ENCODE measurements at places on chromosomes 7 and 10.

DNA sequence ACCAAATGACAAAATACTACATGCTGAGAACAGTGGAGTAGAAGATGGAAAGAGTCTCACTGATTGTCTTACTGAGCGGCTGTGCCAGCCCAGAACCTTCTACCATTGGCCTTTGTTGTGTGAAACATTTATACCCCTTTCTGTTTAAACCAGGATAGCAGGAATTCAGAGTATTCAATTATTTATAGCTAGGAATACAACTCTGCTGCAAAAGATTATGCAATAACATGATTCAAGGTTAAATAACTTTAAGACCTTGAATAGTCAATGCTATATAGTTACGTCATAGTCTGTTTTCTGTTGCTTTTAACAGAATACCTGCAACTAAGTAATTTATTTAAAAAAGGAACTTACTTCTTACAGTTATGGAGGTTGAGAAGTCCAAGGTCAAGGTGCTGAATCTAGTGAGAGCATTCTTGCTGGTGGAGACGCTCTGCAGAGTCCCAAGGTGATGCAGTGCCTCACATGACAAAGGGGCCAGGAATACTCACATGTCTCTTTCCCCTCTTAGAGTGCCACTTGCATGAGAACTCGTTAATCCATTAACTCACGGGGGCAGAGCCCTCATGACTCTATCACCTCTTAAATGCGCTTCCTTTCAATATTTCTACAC lies 371.8 kb downstream of the MDFIC start:
- DNase-seq: no peak

- DNase-seq: no peak
Observed at GRCh38 chr7:154743206-154743605, 259.7 kb downstream of the PAXIP1 start.

DNA sequence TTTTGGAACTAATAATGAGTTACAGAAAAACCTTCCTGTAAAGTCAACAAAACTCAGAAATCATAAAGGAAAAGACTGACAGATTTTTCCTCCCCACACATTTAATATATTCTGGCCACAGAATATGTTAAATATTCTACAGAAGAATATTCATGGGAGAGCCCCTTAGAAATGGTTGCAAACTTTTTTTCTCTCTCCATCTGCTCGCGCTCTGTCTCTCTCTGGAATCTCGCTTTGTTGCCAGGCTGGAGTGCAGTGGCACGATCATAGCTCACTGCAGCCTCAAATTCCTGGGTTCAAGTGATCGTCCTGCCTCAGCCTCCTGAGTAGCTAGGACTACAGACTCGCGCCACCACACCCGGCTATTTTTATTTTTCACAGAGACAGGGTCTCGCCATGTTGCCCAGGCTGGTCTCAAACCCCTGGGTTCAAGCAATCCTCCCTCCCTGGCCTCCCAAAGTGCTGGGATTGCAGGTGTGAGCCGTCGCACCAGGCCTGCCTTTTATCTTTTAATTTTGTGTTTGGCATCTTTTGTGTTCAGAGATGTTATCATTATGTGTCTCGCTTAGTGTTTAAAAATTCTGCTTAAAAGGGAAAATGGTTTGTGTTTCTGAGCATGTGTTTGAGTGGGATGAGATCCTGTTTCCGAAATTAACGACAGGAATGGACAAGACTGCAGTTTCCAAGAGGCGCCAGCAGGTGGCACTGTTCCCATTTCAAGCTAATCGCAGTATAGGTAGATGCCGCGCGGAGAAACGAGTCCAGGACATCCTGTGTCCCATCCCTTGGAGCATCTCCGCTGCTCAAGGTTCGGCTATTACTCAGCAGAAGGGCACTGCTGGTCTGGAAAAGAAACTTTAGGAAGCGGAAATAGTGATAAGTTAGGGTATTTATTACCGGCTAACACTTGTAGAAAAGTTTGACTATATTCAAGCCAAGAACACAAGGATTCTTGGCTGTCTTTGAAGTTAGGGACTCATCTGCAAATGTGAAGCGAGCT lies 23.1 kb upstream of the ST7 start:
- peak; percentile 80 for DNase-seq

DNA sequence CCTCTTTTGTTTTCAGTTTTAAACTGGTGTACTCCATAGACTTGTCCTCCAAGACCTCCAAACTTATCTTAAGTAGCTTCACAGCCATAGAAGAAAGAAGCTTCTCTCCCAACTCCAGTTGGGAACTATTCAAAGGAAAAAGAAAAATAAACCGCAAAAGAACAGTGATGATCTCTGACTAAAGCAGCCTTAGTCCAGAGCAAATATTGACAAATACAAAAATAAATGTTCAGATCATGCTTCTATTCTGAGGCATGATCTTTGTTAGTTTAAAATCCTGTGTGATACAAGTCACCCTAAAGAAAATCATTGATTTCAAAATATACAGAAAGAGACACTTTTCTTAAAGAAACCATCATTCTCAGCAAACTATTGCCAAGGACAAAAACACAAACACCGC lies 373.0 kb upstream of the SMIM30 start:
- DNase-seq: no peak

DNA sequence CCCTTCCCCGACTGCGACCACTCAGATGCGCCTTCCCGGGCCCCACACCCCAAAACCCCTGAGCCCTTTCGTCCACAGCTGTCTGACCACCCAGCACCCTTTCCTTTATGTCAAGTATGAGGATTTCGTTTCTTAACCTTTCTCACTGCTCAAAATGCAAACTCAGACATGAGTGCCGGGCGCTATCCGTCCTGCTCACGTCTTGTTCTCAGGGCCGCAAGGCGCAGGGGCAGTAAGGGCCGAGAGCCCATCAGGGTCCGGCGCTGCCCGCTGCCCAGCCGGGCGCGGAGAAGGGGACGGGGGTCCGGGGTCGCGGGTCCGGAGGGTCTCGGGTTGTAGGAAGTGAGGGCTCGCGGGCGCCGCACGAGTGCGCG lies 670 bp upstream of the RBM33 start:
- no peak for DNase-seq

GRCh38 chr10:75280236-75280635 lies 44.5 kb upstream of the COMTD1 start:
- DNase-seq: no peak

Data from stimulated activated CD4-positive, alpha-beta T cell treated with anti-CD3 and anti-CD28 coated beads, Interleukin-2, amount 100 ng/mL, for 24 hours (primary cell).